ENCODE measurements at places on chromosomes 1 and 21.
A peak's percentile ranks its signal among the peaks of the same experiment; 100 is the strongest.

GRCh38 chr1:160841079-160841478 is 21.6 kb downstream of the CD244 start:
- DNase-seq, result no peak

DNA sequence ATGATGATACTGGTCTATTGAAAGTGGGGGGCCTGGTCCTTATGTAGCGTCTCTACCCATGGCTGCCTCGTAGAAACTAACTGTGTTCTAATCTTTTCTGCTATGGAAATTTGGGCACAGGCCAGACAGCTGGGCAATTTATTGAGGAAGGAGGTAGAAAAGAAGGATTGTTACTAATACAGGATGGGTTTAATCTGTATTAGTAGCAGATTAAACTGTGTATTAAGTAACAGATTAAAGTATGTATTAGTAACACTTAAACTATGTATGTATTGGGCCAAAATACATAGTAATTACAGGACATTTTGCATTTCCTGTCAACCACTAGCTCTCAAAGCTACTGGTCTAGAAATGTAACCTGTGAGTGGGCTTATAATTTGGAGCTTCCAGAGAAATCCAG is 142.0 kb downstream of the MAST2 start:
- no peak for DNase-seq

GRCh38 chr21:31098576-31099005 is 60.3 kb upstream of the KRTAP19-8 start:
- peak; percentile 78 for DNase-seq

DNA sequence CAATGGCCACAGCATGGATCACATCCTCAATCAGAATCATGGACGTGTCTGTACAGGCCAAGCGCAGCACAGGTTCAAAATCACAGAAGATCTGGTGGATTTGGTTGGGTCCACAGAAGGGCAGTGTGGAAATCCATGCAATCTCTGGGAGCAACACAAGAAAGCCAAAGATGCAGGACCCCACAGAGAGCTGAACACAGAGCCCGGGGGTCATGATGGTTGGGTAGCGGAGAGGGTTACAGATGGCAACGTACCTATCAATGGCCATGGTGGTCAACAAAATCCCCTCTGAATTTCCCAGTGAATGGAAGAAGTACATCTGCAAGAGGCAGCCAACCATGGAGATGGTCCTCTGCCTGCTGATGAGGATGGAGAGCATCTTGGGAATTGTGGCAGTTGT is 3.9 kb upstream of the OR6K3 start:
- no peak for DNase-seq

DNA sequence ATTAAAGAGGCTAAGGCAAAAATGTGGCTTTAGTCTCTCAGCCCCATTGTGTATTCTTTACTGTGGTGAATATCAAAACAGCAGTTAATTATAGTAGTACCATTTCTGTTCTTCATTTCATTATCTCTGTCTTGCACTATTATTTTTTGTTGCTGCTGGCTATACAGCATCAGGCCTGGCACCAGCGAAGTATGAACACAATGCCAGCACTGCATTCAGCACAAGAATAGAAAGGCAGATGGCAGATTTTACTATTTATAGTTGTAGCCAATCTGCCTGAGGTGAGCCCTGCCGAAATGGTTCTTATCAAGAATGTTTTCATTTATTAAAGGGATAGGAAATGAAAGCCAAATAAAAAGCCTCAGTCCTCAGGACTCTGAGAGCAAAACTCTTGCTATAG is 72.1 kb downstream of the GPR52 start:
- DNase-seq, result no peak

DNA sequence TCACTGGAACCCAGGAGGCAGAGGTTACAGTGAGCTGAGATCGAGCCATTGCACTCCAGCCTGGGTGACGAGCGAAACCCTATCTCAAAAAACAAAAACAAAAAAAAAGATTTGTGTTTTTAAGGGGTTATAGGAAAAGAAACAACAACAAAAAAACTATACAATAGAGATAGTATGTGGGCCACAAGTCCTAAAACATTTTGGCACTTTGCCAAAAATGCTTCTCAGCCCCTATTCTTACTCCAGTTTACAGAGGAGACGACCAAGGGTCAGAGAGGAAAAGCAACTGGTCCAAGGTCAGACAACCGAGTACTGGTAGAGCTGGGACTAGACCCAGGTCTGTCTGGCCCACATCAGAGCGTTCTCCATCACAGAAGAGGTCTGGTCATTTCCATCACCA is 3.0 kb downstream of the FBXO44 start:
- DNase-seq, result no peak

DNA sequence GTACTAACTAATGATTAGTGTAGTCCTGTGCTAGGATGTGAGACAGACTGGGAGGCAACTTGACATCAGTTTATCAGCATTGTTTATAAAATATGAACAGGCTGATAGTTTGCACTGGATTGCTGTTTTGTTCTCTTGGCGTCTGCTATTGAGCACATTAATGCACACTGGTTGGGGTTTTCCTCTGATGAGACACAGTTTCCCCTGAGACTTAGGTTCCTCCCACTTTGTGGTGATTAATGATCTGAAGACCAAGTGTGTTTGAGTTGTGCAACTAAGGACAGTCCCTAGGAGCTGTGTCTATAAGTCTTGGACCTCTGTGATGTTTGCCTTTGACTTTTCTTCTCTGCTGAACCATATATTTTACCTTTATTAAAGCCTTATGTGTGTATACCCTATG is 1015.4 kb downstream of the AMY1C start:
- DNase-seq, result no peak

DNA sequence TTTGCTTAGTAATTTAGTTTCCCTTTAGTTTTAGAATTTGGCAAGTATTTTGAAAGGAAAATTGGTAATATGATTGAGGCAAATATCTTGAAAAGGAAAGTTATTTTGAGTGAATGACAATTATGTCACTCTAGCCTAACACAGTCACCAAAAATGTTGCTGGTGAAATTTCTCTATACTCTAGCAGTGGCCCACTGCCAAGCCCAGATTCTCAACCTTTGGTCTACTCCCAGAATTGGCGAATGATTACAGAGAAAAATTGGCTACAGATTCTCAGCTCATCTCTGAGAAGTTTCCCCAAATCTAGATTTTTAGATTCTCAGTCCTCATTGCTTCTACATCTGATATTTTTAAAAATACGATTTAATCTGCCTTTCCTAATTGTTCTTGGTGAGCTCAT is 84.9 kb downstream of the PIGK start:
- no peak for DNase-seq

DNA sequence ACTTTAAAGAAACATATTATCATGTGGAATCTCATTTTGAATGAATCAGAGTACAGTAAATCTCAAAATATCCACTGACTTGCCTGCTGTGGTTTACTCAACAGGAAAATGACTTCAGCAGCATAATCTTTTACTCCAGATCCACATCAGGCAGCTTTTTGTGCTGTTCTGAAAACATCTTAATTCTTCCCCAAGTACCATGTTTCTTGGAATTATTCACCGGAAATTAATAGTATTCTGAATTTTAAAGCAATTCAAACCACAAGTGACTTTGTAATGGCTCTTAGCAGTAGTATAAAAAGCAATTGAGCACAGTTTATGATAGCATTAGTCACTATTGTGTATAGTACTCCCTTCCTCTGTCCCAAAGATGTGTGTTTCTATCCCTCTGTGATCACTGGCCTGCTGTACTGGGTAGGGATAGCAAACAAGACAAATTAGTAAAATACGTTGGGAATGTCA is 64.2 kb upstream of the ERRFI1 start:
- no peak for DNase-seq

GRCh38 chr1:198711837-198712236 is 73.0 kb downstream of the PTPRC start:
- no peak for DNase-seq

DNA sequence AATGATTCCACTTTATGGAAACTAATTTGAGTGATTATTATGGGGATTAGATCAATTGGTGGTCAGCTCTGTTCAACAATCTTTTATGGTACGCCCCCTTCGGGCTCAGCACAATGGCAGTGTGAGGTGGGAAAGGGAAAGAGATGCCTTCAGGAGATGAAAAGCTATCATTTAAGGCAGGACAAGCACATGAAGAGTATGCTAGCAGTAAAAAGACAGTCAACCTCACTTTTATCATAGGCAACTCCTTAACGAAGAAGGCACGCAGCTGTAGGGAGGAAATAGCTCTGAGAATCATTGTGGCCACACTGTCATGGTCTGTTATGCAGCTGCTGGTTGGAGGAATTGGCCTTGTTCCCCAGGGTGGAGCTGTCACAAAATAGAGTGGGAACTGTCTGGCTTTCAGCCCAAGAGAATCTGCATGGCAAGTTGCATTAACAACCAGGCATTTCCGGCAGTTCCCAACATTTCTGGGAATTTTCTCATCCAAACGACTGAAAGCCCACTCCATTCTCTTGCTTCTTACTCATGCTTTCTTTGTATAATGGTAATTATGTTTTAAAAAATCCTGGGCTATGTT is 54.4 kb upstream of the BCL10 start:
- peak; percentile 25 for DNase-seq

GRCh38 chr1:36675106-36675505 is 192.4 kb upstream of the CSF3R start:
- no peak for DNase-seq

DNA sequence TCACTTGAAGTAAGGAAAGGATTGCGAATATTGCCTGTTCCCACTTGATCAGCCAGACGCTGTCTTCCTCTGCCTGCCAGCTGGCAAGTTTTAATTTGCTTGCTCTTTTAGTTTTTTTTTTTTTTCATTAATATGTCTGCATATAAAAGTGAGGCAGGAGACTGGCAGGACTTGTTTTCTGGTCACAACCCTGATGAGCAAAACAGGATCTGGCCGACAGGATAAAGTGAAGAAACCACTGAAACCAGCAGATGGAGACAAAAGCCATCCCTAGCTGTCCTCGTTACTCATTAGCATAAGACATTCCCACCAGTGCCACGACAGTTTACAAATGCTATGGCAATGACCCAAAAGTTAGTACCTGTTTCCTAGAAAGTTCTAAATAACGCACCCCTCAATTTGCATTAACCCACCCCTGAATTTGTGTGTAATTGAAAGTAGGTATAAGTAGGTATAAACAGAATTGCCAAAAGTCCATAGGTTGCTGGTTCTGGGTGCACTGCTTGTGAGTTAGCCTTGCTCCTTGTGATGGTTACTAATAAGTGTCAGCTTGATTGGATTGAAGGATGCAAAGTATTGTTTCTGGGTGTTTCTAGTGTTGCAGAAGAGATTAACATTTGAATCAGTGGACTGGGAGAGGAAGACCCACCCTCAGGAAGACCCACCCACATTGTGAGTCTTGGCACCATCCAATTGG is 60.8 kb downstream of the ZNF684 start:
- DNase-seq, result peak; percentile 69

DNA sequence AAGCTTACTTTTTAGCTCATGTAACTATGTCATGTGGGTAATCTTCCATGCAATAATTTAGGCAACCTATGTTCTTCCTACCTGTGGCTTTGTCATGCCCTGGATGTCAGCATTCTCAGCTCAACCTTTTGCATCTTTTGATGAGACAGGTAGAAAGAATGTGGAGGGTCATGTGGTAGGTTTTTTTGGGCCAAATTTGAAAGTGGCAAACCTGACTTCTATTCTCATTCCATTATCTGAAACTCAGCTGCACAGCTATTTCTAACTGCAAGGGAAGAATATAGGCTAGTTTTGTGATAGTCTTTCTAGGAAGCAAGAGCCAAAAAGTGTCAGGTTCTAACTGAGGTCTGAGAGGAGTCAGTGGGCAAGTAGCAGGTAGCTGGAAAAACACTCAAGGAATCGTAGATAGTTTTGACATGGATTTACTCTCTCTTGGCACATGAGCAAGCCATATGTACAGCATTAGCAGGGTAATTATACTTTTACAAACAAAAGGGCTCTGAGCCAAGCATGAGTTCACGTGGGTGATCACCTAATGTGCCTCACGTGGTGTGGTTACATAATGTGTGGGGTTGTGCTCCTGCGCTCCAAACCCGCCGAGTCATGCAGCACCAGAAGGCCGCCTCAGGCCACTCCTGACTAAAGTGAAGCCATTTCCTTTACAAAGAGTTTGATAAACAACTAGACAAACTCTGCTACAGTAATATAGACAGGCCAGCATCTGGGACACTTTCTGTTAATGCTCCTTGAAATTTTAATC is 1013.8 kb downstream of the PLA2G4A start:
- peak; percentile 34 for DNase-seq

- no peak for DNase-seq
Measured at GRCh38 chr1:30668546-30669327, 54.6 kb downstream of the MATN1 start.

- DNase-seq, result no peak
Measured at GRCh38 chr1:230061801-230062200, 5.2 kb upstream of the GALNT2 start.

DNA sequence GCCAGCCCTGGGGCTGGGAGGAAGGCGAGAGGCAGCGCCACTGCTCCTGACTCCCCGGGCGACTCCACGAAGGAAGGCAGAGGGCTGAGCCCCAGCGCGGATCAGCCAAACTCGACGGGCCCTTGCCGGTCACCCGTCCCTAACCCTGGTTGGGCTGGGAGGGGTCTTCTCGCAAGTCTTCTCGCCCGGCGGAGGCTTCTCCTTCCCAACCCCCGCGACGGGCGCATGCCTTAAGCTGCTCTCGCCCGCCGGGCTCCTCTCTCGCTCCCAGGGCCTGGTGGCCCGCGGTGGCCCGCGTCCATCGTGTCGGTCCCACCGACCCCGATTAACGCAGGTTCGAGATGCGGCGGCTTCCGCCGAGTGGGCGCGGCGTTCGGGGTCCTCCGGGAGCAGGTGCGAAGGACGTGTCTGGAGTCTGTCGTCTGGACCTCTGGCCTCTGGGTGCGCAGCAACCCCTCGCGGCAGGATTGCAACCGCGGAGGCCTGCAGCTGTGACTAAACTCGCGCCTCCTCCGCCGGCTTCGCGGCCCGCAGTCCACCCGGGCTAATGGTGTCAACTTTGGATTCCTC is 29.0 kb upstream of the PPM1J start:
- peak; percentile 29 for DNase-seq

DNA sequence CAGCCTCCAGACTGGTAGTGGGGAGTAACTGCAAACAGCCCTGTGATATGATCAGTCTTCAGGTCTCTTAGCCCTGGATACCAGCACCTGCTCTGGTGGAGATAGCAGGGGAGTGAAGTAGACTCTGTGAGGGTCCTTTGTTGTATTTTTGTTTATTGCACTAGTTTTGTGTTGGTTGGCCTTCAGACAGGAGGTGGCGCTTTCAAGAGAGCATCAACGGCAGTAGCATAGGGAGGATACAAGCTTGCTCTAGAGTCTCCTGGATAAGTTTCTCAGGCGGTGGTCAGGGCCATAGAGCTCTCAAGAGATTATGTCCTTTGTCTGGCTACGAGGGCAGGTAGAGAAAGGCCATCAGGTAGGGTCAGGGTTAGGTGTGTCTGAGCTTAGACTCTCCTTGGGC is 116.4 kb downstream of the USH2A start:
- DNase-seq, result no peak

GRCh38 chr1:24981631-24982005 is 51.5 kb upstream of the RUNX3 start:
- DNase-seq, result no peak

- no peak for DNase-seq
Measured at GRCh38 chr1:10064416-10065343, 31.9 kb downstream of the UBE4B start.

- no peak for DNase-seq
Measured at GRCh38 chr1:232109391-232109790, 482.8 kb downstream of the DISC1 start.
